ENCODE measurements at places on chromosomes 1 and 21.

DNA sequence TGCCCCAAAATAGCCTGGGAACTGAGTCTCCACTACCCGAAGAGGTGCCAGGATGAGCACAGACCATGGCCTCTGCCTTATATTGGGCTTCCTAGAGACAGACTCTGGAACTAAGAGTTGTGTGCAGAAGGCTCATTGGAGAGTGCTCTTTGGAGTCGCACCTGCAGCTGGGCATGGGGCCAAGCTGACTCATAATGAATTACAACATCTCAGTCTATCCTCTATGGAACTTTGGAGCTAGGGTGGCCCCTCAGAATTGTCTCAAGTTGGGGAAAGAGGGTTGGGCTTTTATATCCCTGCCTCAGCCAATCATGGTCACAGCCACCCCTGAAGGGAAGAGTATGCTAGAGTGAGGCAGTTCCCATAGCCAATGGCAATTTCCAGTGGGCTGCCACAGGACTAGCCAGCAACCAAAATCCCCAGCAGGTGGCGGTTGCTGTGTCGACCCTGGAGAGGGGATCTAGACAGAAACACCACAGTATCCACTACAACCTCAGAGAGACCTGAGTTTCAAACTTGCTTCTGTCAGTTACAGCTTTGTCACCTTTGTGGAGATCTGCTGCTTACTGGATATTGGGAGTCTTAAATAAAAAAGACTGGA is 93.8 kb downstream of the DMRTA2 start:
- DNase-seq = no peak

DNA sequence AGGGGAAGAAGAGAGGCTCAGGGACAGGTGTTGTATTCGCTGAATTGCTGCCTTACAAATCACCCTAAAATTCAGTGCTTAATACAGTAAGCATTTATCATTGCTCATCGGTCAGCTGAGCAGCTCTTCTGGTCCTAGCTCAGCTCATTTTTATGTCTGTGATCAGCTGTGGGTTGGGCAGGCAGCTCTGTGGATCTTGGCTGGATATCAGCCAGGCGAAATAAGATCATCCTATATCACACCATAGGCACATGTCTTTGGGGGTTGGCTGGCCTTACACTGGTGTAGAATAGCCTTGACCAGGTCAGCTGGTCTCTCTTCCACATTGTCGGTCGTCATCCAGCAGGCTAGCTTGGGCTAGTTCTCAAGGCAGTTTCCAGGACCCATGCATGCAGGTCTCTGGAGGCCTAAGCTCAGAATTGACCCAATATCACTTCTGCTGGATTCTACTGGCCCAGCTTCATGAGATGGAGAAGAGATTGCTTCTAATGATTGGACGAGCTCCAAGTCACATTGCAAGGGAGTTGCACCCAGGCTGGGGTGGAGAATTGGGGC is 448.6 kb downstream of the KIF26B start:
- no peak for DNase-seq

- no peak for DNase-seq
Measured at GRCh38 chr1:247352175-247352574, 20.5 kb upstream of the ZNF496 start.

GRCh38 chr1:115188680-115189395 is 99.5 kb upstream of the TSPAN2 start:
- no peak for DNase-seq

DNA sequence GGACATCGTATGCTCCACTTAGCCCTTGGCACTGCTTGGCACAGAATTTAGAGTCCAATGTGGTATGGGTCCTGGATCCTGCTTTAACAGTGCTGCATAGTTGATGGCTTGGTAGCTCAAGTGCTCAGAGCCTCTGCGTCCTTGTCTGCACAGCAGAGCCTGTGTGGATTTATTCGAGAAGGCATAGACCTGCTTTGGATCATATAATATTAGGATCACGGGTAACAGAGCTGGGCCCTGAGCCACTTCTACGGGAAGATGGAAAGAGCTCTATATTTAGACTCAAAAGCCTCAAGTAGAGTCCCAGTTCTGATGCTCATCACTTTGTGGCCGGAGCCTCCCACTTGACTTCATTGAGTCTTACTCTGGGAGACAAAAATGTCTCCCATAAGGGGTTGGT is 164.4 kb upstream of the EDN2 start:
- DNase-seq = no peak

DNA sequence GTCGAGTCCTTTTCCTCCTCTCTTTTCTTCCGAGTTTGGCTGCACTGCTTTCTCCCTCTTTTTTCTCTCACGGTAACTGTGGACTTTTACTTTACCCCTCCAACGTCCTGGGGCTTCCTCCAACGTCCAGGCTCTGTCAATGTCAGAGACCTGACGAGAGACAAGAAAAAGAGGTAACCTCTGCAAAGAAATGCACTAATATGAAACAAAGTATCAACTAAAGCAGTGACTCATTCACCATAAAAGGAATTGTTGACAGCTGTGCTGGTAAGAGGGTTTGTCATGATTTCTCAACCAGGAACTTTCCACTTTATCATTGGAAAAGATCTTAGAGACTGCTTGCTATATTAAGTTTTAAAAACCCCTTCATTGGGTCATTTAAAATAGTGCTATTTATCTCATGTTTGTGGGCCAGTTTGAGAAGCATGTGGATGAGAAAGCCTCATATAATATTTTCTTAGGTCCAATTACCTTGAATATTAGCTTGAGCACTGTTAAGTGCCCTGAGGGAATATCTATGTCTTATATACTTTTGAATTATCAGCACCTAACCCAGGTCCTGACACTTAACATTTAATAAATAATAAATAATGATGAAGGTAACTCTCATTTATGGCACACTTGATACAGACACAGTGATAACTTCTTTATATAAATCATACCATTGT is at the start of gene GBP2:
Gene GBP2, minus strand, starts transcription at position 202 of the 668 bp plus-strand sequence. CDS start 4,148 bp downstream, outside the sequence.
- DNase-seq = no peak

DNA sequence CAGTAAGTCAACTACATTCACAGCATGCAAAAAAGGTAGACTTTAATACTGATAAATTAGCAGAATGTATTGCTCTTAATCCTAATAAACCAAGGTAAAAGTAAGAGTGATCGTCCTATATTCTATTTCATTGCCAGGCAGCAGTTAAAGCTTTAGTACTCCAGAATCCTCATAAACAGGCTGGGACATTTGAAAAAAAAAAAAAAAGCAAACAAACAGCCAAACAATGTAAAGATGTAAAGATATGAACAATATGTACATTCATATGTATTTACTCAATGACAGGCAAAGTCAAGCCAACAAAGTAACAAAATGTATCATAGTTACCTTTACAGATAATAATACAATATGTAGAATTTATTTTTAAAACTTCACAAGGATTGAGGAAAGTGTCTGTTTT is 383.6 kb downstream of the COL11A1 start:
- no peak for DNase-seq

GRCh38 chr1:99660496-99660895 is 14.6 kb downstream of the PALMD start:
- no peak for DNase-seq

Data from right forelimb (tissue), 1 donor.